ENCODE measurements at places on chromosomes 5 and 9.

DNA sequence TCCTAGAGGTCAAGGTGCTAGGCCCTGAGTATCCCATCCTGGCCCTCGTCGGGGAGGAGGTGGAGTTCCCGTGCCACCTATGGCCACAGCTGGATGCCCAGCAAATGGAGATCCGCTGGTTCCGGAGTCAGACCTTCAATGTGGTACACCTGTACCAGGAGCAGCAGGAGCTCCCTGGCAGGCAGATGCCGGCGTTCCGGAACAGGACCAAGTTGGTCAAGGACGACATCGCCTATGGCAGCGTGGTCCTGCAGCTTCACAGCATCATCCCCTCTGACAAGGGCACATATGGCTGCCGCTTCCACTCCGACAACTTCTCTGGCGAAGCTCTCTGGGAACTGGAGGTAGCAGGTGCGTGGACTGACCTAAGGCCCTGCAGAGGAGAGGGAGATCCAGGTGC is 7.9 kb downstream of the BTNL9 start:
- DNase-seq: no peak

DNA sequence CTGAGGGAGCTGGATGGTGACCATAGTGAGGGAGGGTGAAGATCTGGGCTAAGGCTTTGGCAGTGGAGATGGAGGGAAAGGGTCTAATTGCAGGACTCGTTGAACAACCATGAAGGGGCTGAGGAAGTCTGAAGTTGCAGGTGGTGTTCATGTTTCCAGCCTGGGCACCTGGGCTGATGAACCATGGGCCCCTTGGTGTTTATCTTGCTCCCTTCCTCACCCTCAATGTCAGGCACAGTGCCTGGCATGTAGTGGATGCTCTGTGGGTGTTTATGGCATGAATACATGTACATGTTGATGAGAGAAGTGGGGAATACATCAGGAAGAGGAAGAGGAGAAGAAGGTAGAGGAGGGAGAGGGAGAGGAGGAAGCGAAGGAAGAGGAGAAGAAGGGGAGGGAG is 31.3 kb upstream of the COL15A1 start:
- no peak for DNase-seq

- no peak for DNase-seq
Measured at GRCh38 chr9:115444959-115445358, 327.0 kb upstream of the TNC start.

- peak; percentile 57 for DNase-seq
Measured at GRCh38 chr9:27426511-27427271, 97.4 kb upstream of the IFNK start.

DNA sequence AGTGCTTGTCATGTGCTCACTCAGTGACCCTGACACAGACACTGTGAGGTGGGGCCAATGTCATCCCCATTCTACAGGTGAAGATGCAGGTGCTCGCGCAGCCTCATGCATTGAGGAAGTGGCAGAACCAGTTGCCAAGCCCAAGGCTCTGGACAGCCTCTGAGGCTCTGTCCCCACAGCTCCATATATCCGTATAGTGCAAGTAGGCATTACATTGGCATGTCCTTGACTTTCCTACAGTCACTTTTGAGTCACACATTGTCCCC is 58.8 kb upstream of the ANGPTL2 start:
- DNase-seq: no peak

- DNase-seq: no peak
Measured at GRCh38 chr5:167839065-167839464, 452.4 kb upstream of the WWC1 start.

GRCh38 chr5:36502608-36503007 is 103.8 kb upstream of the SLC1A3 start:
- DNase-seq: no peak

Data from nucleus accumbens (tissue), 56 donors.